ENCODE measurements at places on chromosomes 11 and 22.

DNA sequence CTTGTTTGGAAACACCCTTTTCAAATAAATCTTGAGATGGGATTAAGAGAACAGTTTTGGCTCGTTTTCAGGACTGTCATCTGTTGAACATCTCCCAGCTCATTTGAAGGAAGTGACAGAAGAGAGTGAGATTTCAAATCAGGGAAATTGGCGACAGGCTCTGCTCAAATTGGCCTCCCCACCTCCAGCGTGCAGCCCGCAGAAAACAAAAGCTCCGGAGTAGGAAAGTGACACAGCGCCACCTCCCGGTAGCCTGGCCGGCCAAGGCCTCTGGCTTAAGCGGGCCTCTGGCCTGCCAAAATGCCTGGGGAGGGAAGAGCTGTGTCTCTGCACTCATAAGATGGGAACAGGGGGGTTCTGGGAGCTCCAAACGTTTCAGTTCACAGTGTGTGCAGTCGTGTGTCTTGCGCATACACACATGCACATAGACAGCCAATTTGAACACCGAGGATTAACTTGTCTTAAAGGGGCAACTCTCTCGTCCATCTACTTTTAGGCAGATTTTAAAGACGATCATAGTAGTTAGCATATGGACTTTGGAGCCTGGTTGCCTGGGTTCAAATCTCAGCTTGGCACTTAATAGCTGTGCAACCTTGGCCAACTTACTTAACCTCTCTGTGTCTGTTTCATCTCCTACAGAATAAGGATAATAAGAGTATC is 132.7 kb upstream of the RCN1 start:
- DNase-seq, result peak; percentile 23

- DNase-seq, result no peak
These were observed 252 bp downstream of the APOL2 start for GRCh38 chr22:36239150-36239400.

GRCh38 chr11:129866311-129866710 is 29.1 kb downstream of the NFRKB start:
- DNase-seq, result no peak

DNA sequence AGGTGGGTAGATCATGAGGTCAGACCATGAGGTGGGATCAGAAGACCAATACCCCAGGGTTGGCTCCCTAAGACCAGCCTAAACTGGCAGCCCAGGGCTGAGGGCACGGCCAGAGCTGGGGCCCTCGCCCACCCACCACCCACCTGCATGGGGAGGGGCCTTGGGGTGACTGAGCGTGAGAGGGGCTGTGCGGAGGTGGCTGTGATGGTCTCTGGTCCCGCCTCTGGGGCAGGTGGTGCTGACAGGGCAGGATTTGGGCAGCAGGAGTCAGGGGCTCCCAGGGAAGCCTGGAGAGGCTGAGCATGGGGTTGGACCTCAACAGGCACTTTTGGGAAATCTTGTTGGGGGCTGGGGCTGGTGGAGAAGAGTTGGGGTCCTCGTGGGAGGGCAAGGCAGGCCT is 39.8 kb upstream of the MUC5AC start:
- DNase-seq, result no peak

- no peak for DNase-seq
These were observed 5.7 kb downstream of the LTBP3 start for GRCh38 chr11:65552388-65552951.

- DNase-seq, result no peak
These were observed 117.6 kb downstream of the C11orf58 start for GRCh38 chr11:16856022-16856471.

DNA sequence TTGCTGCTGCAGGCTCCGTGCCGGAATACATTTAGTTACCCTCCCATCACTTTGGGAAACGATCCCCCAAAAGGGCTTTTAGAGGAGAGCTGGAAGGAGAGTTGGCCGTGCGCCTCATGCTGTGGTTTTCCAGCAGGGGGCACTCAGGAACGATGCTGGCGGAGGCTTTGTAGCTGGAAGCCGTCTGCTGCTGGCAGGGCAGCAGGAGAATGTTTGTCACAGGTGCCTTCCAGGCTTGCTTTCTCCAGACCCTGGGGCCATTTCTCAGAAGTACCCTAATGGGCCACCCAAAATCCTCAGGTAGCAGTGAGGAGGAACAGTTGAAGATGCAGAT is 30.0 kb upstream of the CABP7 start:
- no peak for DNase-seq

GRCh38 chr11:97622795-97623194 is 1233.0 kb downstream of the JRKL start:
- DNase-seq, result no peak

GRCh38 chr22:17271711-17272451 is 52.6 kb upstream of the ADA2 start:
- DNase-seq, result no peak

DNA sequence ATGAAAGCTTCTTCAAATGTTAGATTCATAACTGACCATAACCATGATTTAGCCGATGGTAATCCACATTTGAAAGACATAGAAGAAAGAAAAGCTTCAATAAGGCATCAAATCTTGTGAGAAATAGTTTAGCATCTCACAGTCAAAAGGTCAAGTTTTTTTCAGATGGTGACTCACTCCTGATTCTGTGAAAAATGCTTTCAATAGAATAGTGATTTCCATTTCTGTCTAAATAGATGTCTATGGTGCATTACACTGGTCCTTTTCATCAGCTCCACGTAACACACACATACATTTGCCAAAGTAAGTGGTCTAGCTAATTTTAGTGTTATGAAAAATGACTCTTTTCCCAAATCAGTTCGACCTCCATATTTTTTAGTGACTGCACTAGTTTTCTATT is 139.2 kb downstream of the LRRC4C start:
- no peak for DNase-seq

DNA sequence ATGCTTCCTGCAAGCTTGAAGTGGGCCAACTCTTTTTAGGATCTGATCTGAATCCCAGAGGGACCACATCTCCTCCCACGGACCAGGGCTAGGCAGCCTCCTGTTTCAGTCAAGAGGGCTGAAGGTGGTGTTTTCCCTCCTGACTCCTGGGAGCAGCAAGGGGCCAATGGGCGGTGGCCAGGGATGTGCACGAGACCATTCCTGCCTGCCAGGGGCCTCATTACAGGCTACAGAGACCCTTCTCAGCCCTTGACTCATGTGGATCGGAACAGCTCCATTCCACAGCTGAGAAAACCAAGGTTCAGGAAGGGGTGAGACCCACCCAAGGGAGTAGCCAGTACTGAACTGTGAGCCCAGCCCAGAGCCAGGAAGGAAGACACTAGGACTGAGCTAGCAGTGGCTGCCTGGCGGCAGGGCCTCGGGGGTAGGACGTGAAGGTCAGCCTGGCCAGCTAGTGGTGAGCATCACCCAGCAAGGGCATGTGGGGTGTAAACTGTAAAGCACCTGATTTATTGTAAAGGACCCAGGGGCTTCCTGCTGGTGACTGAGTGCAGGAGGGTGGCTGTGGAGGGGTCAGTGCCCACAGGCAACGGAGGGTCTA is 3.4 kb upstream of the P2RY6 start:
- no peak for DNase-seq

- no peak for DNase-seq
These were observed 16.2 kb upstream of the EIF4G2 start for GRCh38 chr11:10824888-10825287.

DNA sequence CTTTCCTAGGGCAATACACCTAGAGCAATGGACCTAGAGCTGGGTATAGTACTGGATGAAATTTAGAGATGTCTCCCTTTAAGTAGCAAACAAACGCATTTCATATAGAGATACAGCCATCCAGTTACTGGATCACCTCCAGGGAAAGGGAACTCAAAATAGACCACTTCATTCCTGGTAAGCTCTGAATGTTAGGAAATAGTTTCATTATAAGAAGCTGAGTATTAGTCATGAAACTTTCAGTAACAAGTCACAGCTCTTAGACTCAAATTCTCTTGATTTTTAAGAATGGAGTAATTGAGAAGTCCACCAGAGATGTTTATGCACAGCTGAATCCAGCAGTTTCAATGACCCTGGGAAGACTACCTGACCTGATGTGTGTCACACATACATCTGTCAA is 221.9 kb downstream of the FAM76B start:
- no peak for DNase-seq

GRCh38 chr11:120611581-120611980 is 100.0 kb downstream of the GRIK4 start:
- DNase-seq, result no peak

- no peak for DNase-seq
These were observed 154.2 kb downstream of the LDLRAD3 start for GRCh38 chr11:36098087-36098486.

DNA sequence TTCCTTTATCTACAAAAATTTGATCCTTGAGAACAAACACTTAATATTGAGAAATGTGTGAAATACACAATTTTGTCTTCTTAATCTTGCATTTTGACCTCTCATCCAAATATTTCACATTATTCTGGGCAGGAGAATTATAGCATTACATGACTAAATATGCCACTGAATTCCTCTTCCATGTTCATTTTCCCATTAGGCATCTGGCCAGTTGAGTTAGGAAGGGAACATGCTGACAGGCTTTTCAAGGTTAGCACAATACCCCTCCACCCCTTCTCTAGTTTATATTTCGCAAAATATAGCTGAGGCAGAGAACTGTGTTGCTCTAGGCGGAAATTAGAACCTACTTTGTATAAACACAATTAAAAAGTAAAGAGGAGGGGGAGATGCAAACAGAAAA is 271.7 kb upstream of the ZC3H12C start:
- no peak for DNase-seq

GRCh38 chr11:72688486-72688885 is 14.3 kb upstream of the PDE2A start:
- no peak for DNase-seq
